ENCODE measurements at places on chromosomes 12 and 14.

DNA sequence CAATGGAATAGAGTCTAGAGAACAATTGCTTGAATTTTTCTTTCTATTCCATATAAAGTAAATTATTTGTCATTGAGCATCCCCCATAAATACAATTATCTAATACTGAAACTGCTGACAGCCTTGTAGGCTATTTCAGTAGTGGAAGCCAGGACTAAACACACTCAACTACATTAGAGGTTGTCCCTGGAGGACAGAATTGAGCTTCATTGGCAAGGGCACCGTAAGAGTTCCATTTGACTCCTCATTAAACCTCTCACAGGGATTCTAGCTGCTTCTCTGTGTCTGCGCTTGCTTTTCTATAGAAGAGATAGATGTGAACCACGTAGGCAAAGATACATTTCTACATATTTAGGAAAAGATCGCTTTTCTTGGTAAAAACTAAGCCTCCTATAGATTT, 3.5 kb upstream of the PTPRO start:
- no peak for DNase-seq

- no peak for DNase-seq
Measured at GRCh38 chr12:53805791-53806190, 54.0 kb upstream of the CISTR start.

- no peak for DNase-seq
Measured at GRCh38 chr12:88529531-88530488, 50.5 kb downstream of the KITLG start.

- no peak for DNase-seq
Measured at GRCh38 chr12:31261744-31262143, 64.2 kb downstream of the SINHCAF start.

GRCh38 chr14:39673270-39673711, 241.1 kb upstream of the FBXO33 start:
- no peak for DNase-seq

GRCh38 chr12:6826734-6827436, 1.3 kb upstream of the P3H3 start:
- DNase-seq, result no peak

GRCh38 chr14:32940066-32940651, 1.5 kb downstream of the NPAS3 start:
- no peak for DNase-seq

DNA sequence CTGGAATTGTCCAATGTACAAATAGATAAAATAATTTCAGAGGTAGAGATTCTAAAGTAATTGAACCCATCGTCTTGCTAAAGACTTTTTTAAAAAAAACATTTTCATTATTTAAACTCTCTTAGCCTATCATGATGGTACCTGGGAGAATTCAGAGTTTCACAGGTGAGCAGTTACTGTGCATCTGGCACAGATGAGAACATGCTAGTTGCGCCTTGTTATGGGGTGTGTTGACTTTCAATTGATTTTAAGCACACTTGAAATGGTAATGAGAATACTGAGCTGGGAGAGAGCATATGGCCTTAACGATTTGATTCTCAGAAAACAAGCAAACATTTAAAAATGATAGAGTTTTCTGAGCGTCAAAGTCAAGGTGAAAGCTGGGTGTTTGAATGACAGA, 66.6 kb downstream of the FLRT2 start:
- DNase-seq, result no peak
